Right atrium auricular region (tissue), 2 donors: ENCODE measurements at places on chromosomes 16 and 17. TPM values are rescaled to one million over a fixed set of nuclear protein-coding genes. Genes with fewer than 3 reads are reported as not detected.

GRCh38 chr17:57140316-57140715, 55.3 kb downstream of the AKAP1 start:
- no peaks in the 10 kb centered on the region for H3K27me3 ChIP-seq
- H3K4me1 ChIP-seq, result no peaks in the 10 kb centered on the region
- H3K27ac ChIP-seq, result no peak overlapping the region
- no peaks in the 10 kb centered on the region for H3K36me3 ChIP-seq
- H3K4me3 ChIP-seq, result no peak overlapping the region
- no peak for DNase-seq

DNA sequence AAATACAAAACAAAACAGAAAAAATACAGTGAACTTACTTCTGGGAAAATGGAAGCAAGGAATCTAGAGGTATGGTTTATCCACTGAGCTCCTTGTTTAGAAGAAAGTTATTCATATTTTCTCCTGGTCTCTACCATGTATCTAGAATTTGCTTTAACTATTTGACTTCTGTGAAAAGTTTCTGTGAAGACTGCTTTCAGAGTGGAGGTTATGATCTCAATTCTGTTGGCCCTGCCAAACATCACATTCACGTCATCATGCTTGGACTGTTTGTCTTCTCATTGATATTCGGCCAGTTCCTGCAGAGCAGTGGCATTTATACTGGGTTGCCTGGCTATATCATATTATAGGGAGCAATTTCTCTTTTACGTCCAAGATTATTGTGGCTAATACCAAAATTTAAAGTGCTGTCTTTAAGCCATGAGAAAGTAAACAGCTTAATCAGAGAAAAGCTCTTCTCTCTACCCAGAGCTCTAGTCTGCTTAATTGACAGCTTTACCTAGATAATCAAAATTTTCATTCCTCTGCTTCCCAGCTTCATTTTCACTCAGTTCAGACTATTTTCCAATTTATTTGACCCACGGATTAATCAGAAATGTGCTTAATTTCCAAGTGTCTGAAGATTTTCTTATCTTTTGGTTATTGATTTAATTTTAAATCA, at the start of gene ABCA8:
ABCA8 (minus strand) TSS at position 212 of the 661 bp plus-strand sequence. CDS start 13,358 bp downstream, outside the sequence.
- DNase-seq, result peak; percentile 68
- no peaks in the 10 kb centered on the region for H3K27me3 ChIP-seq

- peaks cover 6% of the 10 kb centered on the region for H3K36me3 ChIP-seq
- no peak overlapping the region for H3K4me3 ChIP-seq
- no peak for DNase-seq
- no peaks in the 10 kb centered on the region for H3K27me3 ChIP-seq
- H3K27ac ChIP-seq, result no peak overlapping the region
- H3K4me1 ChIP-seq, result no peaks in the 10 kb centered on the region
Observed at GRCh38 chr16:2436110-2436509, 6.9 kb downstream of the CCNF start.

DNA sequence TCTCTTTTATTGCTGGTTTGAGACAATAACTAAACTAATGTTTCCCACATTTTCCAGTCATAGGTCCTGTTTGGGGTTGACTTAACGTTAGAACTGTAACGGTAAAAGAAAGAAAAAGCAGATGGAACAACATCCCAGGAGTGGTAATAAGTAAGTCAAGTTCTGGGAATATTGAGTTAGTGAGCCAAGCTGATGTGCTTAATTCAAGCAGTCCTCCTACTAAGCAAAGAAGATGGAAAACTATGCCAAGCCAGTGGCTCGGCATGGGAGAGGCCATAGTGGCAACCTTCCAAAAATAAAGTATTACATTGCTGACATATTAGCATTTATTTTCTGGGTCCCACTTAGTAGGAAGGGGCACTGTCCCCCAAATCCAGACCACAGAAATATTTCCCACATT, 161.7 kb upstream of the CDH5 start:
- DNase-seq, result no peak
- no peaks in the 10 kb centered on the region for H3K4me1 ChIP-seq
- no peak overlapping the region for H3K4me3 ChIP-seq
- no peaks in the 10 kb centered on the region for H3K36me3 ChIP-seq

- no peak for DNase-seq
- no peaks in the 10 kb centered on the region for H3K36me3 ChIP-seq
- H3K4me3 ChIP-seq, result no peak overlapping the region
Observed at GRCh38 chr17:58875261-58875660, 119.6 kb downstream of the PPM1E start.

GRCh38 chr16:64617836-64618476, 503.9 kb downstream of the CDH11 start:
- no peaks in the 10 kb centered on the region for H3K27me3 ChIP-seq
- no peaks in the 10 kb centered on the region for H3K36me3 ChIP-seq
- no peak overlapping the region for H3K4me3 ChIP-seq
- no peak overlapping the region for H3K27ac ChIP-seq

- H3K4me1 ChIP-seq, result no peaks in the 10 kb centered on the region
- DNase-seq, result no peak
- no peak overlapping the region for H3K27ac ChIP-seq
Observed at GRCh38 chr17:78267253-78268073, 36.0 kb downstream of the TMEM235 start.

TBC1D3I gene
- total RNA-seq, result not detected

PRR29 gene
- not detected for total RNA-seq

TP53TG3F gene
- total RNA-seq, result not detected

MYCBPAP gene
- total RNA-seq, result 0.16 TPM

SCNN1G gene
- not detected for total RNA-seq
